Midbrain (tissue), 1 donor: ENCODE measurements at places on chromosomes 1 and 21.

- DNase-seq, result no peak
These were observed 62.4 kb downstream of the PTPRC start for GRCh38 chr1:198701250-198701649.

DNA sequence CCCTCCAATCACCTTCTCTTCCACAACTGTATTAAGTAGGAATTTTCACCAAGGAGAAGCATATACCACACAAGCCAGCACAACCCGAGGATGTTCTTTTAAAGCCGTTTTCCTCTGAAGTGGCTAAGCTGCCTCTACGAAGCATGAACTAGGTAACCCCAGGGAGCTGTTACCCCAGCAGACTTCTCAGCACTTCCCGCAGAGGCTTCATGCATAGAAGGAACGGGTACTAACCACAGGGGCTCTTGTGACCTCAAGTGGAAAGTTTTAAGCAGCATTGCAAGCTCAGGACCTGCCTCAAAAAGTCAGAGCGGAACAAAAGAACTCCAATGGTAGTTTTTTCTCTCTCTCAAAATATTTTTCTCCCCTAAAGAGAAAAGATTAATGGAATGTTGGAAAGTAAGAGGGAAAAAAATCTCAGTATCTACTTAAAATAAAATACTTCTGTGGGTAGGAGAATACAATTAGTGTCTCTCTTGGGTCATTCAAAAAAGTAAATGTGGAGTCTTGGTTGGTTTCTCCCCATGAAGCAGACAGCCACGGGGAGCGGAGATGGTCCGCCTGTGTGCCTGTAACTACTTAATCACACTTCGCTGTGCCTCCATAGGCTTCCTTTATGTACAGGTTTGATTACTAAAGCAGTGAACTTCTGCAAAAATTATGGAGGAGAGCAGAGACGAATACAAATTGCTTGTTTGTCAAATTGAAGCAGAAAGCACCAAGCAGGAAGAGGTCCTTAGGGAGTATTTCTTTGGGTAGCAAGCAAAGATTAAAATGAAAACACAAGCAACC is 40.9 kb downstream of the STX6 start:
- DNase-seq, result no peak

GRCh38 chr1:218900615-218901014 is 273.1 kb upstream of the LYPLAL1 start:
- DNase-seq, result no peak

DNA sequence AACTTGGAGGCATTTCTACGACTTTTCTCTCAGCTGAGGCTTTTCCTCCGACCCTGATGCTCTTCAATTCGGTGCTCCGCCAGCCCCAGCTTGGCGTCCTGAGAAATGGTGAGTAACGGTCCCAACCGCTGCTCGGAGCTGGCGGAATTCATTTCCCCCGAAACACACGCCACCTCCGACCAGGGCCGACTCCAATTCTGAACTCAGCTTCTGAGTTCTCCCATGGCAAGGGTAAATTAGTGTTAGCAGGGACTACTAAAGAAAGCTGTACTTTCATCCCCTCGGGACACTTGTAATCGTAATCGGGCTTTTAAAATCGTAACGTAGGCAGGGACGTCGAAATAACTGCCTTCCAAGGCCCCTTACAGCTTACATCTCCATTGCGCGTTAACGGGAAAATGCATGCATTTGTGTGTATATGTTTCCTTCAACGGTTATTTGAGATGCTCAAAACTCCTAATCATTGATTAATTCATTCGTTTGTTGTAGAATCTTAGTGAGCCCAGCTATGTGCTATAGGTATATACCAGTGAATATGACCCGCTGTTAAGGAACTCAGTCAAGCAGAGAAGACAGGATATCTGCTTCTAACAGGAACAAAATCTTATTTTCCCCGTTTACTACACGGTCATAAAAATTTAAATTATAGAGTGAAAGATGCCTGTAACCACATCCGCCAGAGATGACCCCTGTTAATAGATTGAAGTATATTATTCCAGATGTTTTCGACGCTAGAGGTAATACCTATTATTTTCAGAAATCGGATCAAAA is 472 bp downstream of the DTL start:
- no peak for DNase-seq

- peak; percentile 26 for DNase-seq
These were observed 66.3 kb upstream of the LRRC8D start for GRCh38 chr1:89754518-89754917.

GRCh38 chr1:106747791-106748190 is 308.7 kb upstream of the PRMT6 start:
- no peak for DNase-seq

DNA sequence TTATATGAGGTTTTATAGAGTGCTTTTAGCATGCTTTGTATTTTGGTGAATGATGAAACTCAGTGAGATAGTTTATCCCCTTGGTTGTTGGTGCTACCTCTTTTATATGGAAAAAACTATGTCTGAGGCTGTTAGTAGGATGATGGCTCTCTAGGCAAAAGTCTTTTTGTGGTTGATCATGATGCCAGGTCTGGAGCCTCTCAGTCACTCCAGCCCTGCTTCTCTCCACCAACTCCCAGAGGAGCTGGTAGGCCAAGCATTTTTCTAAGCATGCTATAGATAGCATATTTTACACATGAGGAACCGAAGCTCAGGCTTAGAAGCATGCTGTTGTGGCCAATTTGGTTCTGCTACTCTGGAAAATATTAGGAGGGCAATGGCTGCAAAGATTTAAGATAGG is 82.2 kb downstream of the FMN2 start:
- DNase-seq, result no peak

GRCh38 chr1:93677729-93678128 is 3.9 kb downstream of the BCAR3 start:
- no peak for DNase-seq

DNA sequence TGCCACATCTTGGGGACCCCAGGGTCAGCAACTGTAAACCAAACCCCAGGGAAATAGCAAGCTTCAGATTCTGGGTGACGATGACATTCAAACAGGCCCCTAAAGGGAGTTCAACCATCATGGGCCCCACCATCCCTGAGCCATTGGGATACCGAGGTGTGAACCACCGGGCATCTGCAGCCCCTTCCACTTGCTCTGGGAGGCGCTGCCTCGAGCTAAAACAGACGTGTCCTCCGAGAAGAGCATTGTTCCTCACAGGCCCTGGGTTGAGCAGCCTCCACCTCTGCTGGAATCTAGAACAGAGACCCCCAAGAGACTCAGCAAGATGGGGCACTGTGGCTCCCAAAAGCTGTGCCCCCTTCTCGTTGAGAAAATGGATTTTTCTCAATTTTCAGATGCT is 19.0 kb upstream of the EFHD2 start:
- DNase-seq, result no peak

- no peak for DNase-seq
These were observed 77.9 kb downstream of the GTF2B start for GRCh38 chr1:88813471-88813870.

DNA sequence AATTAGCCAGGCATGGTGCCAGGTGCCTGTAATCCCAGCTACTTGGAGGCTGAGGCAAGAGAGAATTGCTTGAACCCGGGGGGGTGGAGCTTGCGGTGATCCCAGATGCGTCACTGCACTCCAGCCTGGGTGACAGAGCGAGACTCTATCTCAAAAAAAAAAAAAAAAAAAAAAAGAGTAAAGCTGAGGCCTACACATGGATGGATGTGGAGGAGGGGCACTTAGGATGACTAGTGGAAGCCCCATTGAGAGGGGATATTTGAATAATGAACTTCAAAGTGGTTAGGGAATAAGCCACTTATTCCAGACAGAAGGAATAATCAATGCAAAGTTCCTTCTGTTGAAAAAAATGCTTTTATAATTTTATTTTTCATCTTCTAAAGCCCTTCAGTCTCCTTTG is 51.4 kb downstream of the PTBP2 start:
- DNase-seq, result no peak

DNA sequence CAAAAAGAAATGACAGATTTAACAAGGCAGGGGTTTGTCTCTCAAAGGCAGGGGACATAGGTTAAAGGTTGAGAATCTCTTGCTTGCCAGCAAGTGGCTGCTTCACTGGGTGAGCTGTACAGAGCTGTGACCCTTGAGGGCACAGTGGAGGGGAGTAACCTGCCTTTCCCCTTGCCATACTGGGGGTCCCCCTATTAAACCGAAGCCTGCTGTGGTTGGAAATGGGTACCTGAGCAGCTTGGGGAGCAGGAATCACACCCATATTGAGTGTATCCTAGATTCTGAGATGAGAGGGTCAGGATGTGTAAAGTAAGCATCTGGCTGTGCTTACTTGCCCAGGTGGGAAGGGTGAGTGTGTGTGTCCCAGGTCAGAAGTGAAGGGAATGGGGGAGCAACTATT is 31.8 kb downstream of the WNT4 start:
- DNase-seq, result no peak

DNA sequence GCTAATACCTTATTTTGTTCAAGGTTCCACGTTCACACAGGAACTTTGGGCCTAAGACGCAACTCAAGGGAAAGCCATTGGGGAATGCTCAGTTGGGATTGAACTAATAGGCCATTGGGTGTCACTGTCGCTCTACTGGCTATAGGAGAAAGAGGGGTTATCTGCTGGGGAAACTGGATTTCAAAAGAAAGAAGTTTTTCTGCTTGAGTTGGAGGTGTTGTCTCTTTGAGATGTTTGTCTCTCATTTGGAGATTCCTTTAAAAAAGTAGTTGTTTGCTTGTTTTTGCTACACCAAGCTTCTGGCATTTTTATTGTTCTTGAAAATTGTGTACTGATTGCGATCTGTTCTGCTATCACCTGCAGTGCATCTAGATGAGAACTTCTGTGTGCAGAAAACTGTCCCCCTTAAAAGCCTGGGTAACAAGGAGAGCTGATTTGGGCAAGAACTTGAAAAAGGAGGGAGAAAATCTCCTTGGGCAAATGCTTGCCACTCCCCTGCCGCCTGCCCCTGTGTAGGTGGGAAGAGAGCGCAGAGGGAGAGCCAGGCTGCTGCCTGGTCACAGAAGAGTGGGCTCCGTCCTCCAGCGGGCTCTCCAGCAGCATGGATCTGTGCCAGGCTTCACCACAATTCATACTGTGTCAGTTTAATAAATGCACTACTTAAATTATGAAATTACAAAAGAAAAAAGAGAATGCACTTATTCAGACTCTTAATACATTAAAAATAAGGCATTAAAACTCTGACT is 39.9 kb downstream of the PEX14 start:
- peak; percentile 31 for DNase-seq

- DNase-seq, result no peak
These were observed 476.7 kb downstream of the LTN1 start for GRCh38 chr21:28516021-28516420.

- no peak for DNase-seq
These were observed 21.6 kb downstream of the TNN start for GRCh38 chr1:175089136-175089718.

- DNase-seq, result no peak
These were observed 683 bp downstream of the PPOX start for GRCh38 chr1:161166669-161167548.

GRCh38 chr1:184518736-184519357 is 132.0 kb downstream of the C1orf21 start:
- no peak for DNase-seq

DNA sequence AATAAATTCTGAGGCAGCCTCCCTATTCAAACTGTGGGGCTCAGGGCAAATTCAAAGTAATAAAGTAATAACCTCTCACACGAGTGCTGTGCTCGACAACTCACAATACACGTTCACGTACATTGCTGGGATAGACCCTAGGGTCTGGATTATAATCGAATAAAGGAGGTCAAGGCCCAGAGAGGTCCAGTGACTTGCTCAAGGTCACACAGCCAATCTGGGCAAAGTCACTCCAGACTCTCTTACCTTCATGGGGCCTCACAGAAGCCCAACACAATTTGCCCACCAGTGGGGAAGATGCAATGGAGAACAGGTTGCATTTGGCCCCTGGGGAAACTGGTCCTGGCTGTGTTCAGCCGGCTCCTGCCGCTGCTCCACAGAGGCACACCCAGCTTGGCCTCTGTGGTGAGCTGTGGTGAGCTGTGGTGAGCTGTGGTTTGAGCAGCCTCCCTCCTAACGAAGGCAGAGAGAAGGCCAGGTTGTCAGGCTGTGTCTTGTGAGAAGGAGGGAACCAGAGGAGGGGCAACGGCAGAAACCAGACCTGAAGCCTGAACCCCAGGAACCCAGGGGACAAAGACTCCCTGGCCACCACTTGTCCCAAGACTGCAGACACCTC is 35.1 kb downstream of the NUAK2 start:
- no peak for DNase-seq

GRCh38 chr1:113434081-113434873 is 44.0 kb downstream of the MAGI3 start:
- DNase-seq, result no peak

GRCh38 chr1:84855168-84855567 is 37.8 kb downstream of the LPAR3 start:
- no peak for DNase-seq

DNA sequence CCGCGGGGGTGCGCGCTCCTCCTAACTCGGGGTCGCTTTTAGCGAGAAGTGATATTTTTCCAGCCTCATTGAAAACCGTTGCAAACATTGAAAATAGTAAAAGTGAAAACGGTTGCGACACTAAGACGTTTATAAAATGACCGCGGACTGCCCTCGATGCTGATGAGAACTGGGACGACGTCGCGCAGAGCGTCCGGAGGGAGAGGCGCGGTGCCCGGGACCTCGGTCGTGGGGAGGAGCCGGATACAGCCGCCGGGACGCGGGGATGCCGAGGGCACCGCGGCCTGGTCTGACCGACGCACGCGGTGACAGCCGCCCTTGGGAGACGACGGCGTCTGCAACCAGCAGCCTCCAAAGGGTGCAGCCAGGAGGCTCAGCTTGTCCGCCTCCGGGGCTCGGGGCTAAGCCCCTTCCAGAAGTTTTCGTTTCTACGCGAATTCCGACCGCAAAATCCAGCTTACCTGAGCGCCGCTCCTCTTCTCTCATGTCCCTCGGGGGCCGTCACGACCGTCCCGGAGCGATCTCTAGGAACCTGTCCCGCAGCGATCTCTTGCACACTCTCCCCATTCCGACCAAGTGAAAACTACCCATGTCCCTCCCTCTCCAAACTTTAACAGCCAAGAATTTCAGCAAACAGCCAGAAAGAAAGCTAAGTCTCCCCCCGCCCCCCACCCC is 144.4 kb upstream of the ETS2 start:
- no peak for DNase-seq

DNA sequence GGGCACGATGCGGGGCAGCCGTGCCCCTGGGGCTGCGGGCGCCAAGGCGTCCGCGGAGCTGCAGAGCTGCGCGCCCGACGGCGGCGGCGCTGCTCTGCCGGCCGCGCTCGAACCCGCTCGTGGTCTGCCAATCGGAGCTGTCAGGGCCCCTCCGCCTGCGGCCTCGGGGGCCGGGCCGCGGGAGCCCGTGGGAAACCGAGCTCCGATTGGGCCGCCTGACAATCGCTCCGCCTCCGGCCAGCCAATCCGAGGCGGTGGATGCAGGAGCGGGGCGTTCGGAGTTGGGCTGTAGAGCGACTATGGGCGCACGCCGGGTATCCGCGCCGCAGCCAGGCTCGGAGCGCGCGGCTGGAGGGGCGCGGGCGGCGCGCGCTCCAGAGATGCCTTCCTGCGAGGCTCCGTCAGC is 100.5 kb upstream of the SOD1 start:
- DNase-seq, result peak; percentile 97
